ENCODE measurements at places on chromosomes 4 and X.

- no peaks in the 10 kb centered on the region for H3K27me3 ChIP-seq
- H3K4me3 ChIP-seq, result peak overlapping the region; percentile 69
Measured at GRCh38 chr4:94208918-94209317, 1.3 kb downstream of the SMARCAD1 start.

GRCh38 chr4:149784018-149784417 is 31.6 kb downstream of the IQCM start:
- H3K36me3 ChIP-seq, result no peaks in the 10 kb centered on the region
- no peak overlapping the region for H3K4me3 ChIP-seq

GRCh38 chr4:149684516-149684915 is 131.1 kb downstream of the IQCM start:
- H3K27me3 ChIP-seq, result no peaks in the 10 kb centered on the region
- no peaks in the 10 kb centered on the region for H3K4me1 ChIP-seq
- no peak overlapping the region for H3K4me3 ChIP-seq

DNA sequence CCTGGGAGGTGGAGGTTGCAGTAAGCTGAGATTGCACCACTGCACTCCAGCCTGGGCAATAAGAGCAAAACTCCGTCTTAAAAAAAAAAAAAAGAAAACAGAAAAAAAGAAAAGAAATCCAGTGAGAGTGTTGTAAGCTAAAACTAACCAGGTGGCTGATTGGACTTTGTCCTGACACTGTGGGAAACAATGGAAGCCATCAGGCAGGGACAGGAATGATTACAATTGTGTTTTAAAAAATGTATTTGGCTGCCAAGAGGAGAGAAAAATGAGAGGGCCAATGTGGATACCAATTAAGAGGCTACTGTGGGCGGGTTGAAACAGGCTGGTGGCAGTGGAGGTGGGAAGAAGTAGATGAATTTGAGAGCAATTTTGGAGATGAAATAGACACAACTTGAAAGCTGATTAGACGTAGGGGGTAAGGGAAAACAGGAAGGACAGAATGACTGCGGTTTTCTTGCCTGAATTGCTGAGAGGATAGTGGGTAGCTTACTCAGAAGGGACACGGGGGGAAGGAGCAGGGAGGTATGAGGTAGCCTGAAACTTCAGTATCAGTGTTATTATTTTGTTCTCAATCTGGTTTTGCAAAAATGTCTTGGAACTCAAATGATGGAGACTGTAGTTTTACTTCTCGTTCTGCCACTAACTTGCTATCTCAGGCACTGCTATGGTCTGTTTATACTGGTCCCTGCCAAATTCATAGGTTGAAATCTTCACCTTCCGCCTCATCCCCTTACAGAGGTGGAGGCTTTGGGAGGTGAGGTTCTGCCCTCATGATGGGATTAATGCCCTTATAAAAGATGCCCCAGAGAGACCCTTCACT is 45.6 kb upstream of the CHRNA9 start:
- H3K27ac ChIP-seq, result no peak overlapping the region
- no peak overlapping the region for H3K4me3 ChIP-seq
- DNase-seq, result peak; percentile 3
- no peaks in the 10 kb centered on the region for H3K36me3 ChIP-seq

GRCh38 chr4:172168888-172169287 is 355.7 kb downstream of the GALNTL6 start:
- DNase-seq, result peak; percentile 67
- no peaks in the 10 kb centered on the region for H3K4me1 ChIP-seq
- peak overlapping the region; percentile 3 for H3K27ac ChIP-seq
- H3K4me3 ChIP-seq, result no peak overlapping the region
- no peaks in the 10 kb centered on the region for H3K27me3 ChIP-seq
